ENCODE measurements at places on chromosomes 5 and 9. TPM values are rescaled to one million over a fixed set of nuclear protein-coding genes. Genes with fewer than 3 reads are reported as not detected.
A peak's percentile ranks its signal among the peaks of the same experiment; 100 is the strongest.

- H3K27ac ChIP-seq: no peak overlapping the region
- no peak overlapping the region for H3K4me3 ChIP-seq
- no peaks in the 10 kb centered on the region for H3K4me1 ChIP-seq
- DNase-seq: no peak
- no peaks in the 10 kb centered on the region for H3K36me3 ChIP-seq
Observed at GRCh38 chr5:108560581-108560980, 178.7 kb upstream of the FBXL17 start.

DNA sequence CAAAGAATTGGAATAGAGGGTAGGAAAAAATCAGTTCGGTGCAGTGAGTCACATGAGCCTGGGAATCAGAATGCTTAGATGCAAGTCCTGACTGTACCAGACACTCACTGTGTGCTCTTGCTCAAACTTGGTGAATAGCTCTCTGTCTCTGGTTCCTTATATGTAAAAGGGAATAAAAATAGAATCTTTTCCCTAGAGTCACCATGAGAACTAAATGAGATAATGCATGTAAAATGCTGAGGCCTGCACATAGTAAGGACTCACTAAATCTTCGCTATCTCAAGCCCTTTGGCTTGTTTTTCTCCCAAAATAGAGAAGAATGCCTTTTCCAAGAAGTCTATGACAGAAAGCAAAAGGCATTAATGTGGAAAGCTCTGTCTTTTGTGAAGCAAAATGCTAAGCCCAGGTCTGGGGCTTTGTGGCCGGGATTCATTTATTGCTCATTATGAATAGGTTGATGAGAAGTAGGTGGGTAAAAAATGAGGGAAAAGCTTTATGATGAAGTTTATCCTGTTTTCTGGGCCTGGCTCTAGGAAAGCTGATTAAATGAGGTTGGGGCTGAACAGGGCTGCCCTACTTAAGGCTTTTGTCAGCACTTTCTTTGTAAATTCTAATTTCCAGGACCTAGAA is 483.3 kb downstream of the DMAC1 start:
- no peak for DNase-seq
- H3K27me3 ChIP-seq: no peaks in the 10 kb centered on the region
- no peaks in the 10 kb centered on the region for H3K36me3 ChIP-seq
- H3K4me1 ChIP-seq: no peaks in the 10 kb centered on the region
- no peak overlapping the region for H3K4me3 ChIP-seq
- H3K27ac ChIP-seq: no peak overlapping the region

DNA sequence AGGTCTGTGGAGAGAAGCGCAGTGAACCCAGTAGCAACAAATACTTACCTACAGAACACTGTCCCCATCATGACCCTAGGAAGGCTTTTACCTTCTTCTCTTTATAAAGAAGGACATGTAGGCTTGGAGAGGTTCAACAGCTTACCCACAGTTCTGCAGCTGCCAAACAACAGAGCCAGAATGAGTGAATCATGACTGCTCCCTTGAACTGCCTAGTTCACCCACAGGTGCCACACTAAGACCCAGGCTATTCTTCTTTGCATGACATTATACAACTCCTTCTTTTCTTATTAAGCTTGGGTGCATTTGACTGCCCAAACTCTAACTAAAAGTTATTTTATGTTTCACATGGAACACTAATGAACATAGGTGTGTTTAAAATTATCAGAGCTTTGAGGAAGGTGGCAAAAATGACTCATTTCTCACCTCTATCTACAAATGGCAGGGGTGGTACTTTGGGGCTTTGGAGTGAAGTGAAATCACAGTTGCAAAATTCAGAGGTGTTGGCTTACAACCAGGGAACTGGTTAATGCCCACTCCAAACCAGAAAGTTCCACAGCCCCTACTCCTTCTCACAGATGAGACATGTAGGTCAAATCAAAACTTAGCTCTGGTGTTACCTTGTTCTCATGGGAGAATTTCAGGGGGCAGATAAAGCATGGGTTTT is 201.6 kb downstream of the SEMA6A start:
- H3K27ac ChIP-seq: no peak overlapping the region
- no peaks in the 10 kb centered on the region for H3K36me3 ChIP-seq
- H3K4me1 ChIP-seq: no peaks in the 10 kb centered on the region

DNA sequence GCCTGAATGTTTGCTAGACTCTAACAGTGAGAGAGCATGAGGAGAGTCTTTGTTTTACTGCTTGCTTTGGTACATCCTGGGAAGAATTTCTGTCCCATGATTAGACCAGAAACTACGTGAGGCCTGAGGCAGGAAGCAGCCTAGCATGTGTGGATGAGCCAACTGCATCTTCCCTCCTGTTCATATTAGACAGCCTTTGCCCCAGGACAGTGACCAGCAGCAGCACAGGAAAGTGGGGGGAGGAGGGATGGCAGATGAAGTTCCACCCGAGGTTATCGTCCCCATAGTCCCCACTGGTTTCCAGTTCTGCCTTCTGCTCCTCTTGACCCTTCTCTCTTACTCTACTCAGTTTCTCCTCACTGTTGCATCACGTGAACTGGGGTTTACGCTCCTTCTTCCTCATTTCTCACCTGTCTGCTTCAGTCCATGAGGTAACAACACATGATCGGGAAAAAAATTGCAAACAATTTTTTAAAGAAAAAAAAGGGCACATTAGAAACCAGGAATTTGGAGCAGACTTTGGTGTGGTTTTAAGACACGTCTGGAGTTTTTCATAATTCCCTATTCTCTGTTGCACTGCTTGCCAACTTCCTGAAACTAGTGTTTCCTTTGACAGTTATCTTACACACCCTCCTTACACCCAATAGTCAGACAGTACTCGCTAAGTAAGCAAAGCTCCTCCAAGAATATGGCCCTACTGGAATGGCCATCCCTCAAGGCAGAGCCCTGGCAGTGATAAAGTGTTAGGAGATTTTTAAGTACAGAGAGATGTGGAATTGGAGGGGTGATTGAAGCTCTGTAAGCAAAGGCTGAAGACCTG is 84.1 kb downstream of the SNX18 start:
- no peak for DNase-seq
- no peaks in the 10 kb centered on the region for H3K4me1 ChIP-seq
- no peak overlapping the region for H3K4me3 ChIP-seq
- no peaks in the 10 kb centered on the region for H3K36me3 ChIP-seq
- H3K27ac ChIP-seq: no peak overlapping the region

GRCh38 chr5:141954194-141954593 is 3.8 kb downstream of the PCDH12 start:
- no peaks in the 10 kb centered on the region for H3K36me3 ChIP-seq
- no peak for DNase-seq
- peaks cover 7% of the 10 kb centered on the region for H3K4me1 ChIP-seq
- H3K27me3 ChIP-seq: no peaks in the 10 kb centered on the region
- H3K4me3 ChIP-seq: no peak overlapping the region
- no peak overlapping the region for H3K27ac ChIP-seq

- DNase-seq: no peak
- no peak overlapping the region for H3K4me3 ChIP-seq
- H3K4me1 ChIP-seq: no peaks in the 10 kb centered on the region
- peaks cover 30% of the 10 kb centered on the region for H3K27me3 ChIP-seq
- no peak overlapping the region for H3K27ac ChIP-seq
- H3K36me3 ChIP-seq: no peaks in the 10 kb centered on the region
Observed at GRCh38 chr9:96156171-96156974, 145.6 kb downstream of the HSD17B3 start.

DNA sequence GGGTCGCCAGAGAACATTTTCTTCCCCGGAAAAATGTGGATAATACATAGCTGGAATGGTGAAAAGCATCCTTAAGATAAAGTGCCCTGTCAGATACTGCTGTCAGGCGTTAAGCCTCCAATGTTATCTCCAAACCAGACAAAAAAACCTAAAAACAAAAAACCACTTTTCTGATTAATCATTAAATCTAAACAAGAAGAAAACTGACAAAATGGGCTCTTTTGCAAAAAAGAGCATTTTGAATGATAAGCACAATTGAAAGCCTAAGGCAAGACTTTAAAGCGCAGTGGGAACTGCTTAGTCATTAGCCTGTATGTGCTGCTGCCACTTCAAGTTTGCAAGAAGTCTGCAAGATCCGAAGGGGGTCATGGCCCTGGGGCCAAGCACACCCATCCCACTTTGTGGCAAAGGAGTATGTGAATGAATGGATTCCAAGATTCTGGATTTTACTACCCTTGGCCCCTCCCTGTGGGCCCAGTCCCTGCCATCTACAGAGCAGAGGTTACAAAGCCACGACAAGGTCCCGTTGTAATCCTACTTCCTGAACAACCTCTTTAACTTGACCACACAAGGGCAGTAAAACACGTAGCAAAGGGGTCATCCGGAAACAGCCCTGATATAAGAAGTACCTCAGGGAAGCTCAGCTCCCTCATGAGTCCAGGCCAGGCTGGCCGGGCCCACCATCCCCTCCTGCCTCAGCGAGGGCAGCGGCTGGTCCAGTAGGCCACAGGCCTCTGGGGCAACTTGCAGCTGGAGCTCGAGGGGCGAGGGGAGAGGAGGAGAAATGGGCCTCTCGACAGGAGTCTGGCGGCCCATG is 29.7 kb downstream of the SHB start:
- H3K27ac ChIP-seq: peak overlapping the region; percentile 93
- H3K4me1 ChIP-seq: peaks cover 97% of the 10 kb centered on the region
- H3K4me3 ChIP-seq: no peak overlapping the region
- H3K36me3 ChIP-seq: no peaks in the 10 kb centered on the region
- no peaks in the 10 kb centered on the region for H3K27me3 ChIP-seq

- H3K4me1 ChIP-seq: peaks cover 4% of the 10 kb centered on the region
- peak within 1 kb of the TSS; percentile 62 for H3K4me3 ChIP-seq
- H3K36me3 ChIP-seq: no peaks in the 10 kb centered on the region
- DNase-seq: no peak
- H3K27ac ChIP-seq: no peak within 1 kb of the TSS
Observed at GRCh38 chr9:130172161-130172857, at the start of gene NCS1. NCS1 (plus strand) TSS chr9:130172404; CDS start chr9:130172664, 260 bp downstream.

DNA sequence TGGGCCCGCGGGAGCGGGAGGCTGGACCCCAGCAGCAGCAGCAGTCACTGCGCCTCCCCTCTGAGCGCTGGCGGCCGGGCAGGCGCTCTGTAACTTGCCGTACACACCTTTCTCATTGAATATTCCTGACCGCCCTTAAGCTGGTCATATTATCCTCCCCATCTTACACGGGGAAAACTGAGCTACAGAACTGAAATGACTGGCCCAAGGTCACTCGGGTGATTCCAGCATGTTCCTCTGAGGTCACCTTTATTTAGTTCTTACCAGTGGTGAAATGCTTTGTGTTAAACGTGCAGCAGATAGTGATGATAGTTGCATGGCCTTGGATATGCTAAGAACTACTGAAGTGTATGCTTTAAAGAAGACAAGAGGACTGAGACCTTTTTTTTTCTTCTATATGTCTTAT is 607 bp downstream of the UQCRQ start:
- H3K4me3 ChIP-seq: peak overlapping the region; percentile 76
- H3K36me3 ChIP-seq: peaks cover 20% of the 10 kb centered on the region
- DNase-seq: no peak
- H3K27me3 ChIP-seq: no peaks in the 10 kb centered on the region
- H3K27ac ChIP-seq: peak overlapping the region; percentile 69

- H3K36me3 ChIP-seq: no peaks in the 10 kb centered on the region
- DNase-seq: no peak
- no peaks in the 10 kb centered on the region for H3K4me1 ChIP-seq
- no peak overlapping the region for H3K4me3 ChIP-seq
- H3K27me3 ChIP-seq: no peaks in the 10 kb centered on the region
Observed at GRCh38 chr9:18017136-18017535, 438.3 kb downstream of the SH3GL2 start.

DNA sequence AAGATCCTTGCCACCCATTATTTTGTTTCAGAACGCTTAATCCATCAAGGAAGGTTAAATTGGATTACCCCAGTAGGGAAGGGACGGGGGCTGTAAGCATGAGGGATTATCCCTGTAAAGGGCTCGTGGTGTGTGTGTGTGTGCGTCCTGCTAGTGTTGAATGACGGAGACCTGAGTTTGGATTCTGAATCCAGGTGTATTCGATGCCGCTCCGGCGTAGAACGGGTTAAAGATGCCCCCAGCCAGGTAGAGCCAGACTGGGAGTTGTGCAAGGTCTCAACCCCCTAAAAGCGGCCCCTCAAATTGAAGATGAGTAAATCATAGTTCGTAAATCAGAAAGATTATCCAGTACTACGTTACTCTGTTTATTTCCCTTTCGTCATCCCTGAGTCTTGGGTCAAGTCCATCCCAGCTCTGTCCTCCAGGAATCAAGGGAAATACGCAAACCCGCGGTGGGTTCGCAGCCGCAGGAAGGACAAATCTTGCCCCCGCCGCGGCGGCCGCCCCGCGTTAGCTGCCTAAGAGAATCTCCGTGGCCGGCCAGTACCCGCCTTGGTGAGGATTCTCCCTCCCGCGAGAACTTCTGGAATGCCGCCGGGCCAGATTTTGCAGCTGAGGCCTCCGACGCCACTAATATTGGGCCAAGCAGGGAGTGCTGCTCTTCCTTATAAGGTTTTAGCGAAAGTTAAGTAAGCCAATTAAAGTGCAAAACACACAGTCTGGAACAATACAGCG is 586 bp upstream of the MTAP start:
- peak; percentile 75 for DNase-seq
- H3K4me1 ChIP-seq: peaks cover 27% of the 10 kb centered on the region
- peak overlapping the region; percentile 87 for H3K4me3 ChIP-seq
- 0 out of 2 replicates have a peak, but pooled peaks cover 6% of the 10 kb centered on the region for H3K36me3 ChIP-seq
- H3K27ac ChIP-seq: peak overlapping the region; percentile 78
- H3K27me3 ChIP-seq: no peaks in the 10 kb centered on the region

- no peaks in the 10 kb centered on the region for H3K36me3 ChIP-seq
- DNase-seq: peak; percentile 74
- H3K27ac ChIP-seq: peak within 1 kb of the TSS; percentile 89
- H3K4me1 ChIP-seq: peaks cover 22% of the 10 kb centered on the region
- H3K4me3 ChIP-seq: peak within 1 kb of the TSS; percentile 68
- H3K27me3 ChIP-seq: no peaks in the 10 kb centered on the region
Observed at GRCh38 chr5:141681695-141682641, at the start of gene ARAP3. ARAP3 (minus strand) TSS chr5:141682230; CDS start chr5:141680486, 1,744 bp downstream.

- H3K4me3 ChIP-seq: no peak overlapping the region
- H3K36me3 ChIP-seq: no peaks in the 10 kb centered on the region
- H3K27me3 ChIP-seq: no peaks in the 10 kb centered on the region
- H3K27ac ChIP-seq: no peak overlapping the region
- no peak for DNase-seq
Observed at GRCh38 chr5:113937301-113937700, 423.8 kb downstream of the YTHDC2 start.

GRCh38 chr9:132044176-132044875 is 35.3 kb downstream of the MED27 start:
- H3K4me1 ChIP-seq: peaks cover 13% of the 10 kb centered on the region
- no peaks in the 10 kb centered on the region for H3K36me3 ChIP-seq
- no peak overlapping the region for H3K27ac ChIP-seq
- no peak overlapping the region for H3K4me3 ChIP-seq
- H3K27me3 ChIP-seq: no peaks in the 10 kb centered on the region

DNA sequence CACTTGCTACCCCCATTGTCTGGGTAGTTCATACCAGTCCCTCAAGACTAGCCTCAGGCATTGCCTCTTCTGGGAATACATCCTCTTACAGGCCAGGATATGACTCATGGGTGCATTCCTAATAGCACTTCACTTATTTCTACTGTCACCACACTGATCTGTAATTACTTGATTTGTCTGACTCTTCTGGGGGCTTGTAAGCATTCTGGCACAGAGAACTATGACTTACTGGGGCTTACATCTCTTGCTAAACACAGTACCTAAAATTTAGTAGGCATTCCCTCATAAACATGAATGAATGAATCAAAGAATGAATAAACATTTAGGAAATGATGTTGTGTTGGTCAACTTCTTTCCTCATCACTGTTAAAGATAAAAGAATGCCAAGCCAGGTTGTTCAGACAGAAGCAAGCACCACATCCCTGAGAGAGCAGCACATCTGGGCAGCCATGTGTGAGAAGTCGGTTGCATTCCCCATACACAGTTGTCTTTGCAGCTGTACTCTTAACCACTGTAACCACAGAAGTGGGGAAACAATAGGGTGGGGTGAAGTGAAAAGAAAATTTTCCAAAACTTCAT is 27.6 kb downstream of the IL7R start:
- peak; percentile 20 for DNase-seq
- no peaks in the 10 kb centered on the region for H3K36me3 ChIP-seq
- peaks cover 26% of the 10 kb centered on the region for H3K4me1 ChIP-seq
- H3K4me3 ChIP-seq: no peak overlapping the region
- no peaks in the 10 kb centered on the region for H3K27me3 ChIP-seq

Gene RASGEF1C
- total RNA-seq: not detected

Gene LCP2
- total RNA-seq: not detected

Gene FBP2
- total RNA-seq: not detected

Data from PC-9 (cell line).